Iris pigment epithelial cell (primary cell): ENCODE measurements at places on chromosomes 12 and 14.

GRCh38 chr12:8644345-8645248 lies 18.0 kb downstream of the MFAP5 start:
- no peak for DNase-seq

DNA sequence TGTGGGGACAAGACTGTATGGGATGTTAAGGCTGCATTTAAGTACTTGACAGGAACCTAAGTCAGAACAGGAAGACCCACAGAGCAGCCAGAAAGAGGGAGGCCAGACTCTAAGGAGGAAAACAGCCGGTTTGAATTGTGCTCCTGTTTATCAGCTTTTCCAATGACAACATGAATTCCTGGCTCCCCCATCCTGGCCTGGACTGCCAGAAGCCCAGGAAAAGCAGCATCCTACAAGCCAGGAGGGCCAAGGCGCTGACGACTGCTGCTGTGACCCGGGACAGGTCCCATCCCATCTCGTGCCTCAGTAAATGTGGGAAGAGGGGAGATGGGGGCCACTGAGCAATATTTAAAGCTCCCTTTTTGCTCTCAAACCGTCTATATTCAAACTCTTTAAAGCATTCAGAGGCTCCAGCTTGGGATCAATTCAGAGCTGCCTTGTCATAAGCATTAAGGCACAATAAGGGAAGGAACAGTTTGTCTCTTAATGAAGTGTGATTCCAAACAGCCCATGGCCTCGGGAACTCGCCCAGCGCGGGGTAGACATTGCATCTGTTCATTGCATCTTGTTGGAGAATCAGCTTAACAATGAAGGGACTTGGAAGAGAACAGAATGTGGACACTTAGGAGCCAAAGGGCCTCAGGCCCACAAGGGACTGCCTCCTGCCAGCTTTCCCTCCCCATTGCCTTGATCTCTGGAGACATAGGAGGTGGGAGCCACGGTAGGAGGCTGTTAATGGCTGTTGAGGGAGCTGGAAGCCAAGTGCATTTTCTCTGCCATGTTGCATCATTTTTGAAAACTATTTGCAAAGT lies 49.6 kb downstream of the CMKLR1 start:
- DNase-seq, result no peak

GRCh38 chr12:20361416-20361815 lies 6.9 kb upstream of the PDE3A start:
- DNase-seq, result no peak

DNA sequence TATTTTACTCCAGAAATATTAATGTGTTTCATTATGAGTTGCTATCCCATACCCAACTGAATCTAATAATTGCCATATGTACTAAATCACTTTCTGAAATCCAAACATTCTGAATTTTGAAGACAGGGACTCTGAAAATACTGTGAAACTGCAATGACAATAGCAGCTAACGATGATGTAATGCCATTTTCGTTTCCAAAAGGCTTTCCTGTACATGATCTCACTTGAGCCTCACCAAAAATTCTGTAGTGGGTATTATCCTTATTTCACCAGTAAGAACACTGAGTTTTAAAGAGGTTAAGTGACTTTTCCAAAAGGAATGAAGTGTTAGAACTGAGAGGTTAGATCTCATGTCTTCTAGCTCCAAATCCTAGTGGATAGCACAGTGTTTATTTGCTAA lies 133.3 kb downstream of the FLRT2 start:
- no peak for DNase-seq

DNA sequence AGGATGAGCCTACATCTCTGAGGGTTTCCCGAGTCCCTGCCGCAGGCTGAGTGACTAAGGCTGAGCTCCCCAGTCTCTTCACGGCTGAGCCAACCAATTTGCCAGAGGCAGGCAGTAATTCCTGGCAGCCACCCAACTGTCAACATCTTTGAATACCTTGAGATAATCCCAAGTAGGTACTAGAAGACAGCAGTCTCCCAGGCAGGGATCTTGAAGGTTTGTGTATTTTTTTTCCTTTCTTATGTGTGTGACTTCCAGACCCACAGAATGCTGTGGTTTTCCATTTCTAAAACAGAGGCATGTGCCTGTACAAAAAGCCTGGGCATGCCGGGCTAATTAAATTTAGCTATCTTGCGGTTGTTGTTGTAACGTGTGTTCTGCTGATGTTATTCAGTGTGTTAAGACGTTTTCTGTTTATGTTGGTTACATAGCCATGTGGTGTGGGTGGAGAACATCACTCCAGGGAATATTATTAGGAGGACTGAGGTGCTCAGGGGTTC lies 155.5 kb downstream of the ANO2 start:
- no peak for DNase-seq

DNA sequence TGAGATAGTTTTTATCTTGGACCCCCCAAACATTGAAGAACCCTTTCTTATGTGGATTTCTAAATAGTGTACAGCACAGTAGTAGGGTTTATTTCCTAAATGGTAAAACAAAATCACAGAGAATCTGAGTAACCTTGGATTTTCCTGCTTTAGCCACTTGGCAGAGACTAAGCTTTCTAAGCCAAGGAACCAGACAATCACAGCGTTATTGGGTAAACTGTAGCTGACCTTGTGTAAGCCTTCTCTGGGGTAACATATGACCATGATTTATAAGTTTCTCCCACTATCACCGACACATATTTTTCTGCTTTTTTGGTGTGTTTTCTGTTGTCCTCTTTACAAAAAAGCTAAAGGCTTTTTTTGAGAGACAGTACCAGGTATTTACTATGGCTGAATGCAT lies 136.3 kb upstream of the PZP start:
- DNase-seq, result peak; percentile 55

DNA sequence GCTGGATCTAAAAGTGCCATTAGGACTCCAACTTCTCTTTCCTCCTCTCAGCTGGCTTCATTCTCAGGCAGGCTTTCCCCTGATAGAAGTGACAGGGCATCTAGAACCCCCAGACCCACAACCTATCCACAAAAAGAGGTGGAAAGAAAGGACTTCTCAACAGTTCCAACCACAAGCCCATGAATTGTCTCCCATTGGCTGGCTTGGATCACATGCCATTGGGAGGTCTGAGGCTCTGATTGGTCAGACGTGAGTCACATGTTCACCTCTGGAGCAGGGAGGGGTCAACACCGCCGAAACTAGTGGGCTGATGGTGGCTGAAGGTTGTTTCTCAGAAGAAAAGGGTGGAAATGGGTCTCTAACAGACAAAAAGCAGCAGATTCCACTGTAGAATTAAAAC lies 47.2 kb downstream of the DRAM1 start:
- DNase-seq, result peak; percentile 48

GRCh38 chr14:67749341-67750084 lies 47.8 kb downstream of the RDH12 start:
- DNase-seq, result no peak
